ENCODE measurements at places on chromosomes 16 and 17. TPM values are rescaled to one million over a fixed set of nuclear protein-coding genes. Genes with fewer than 3 reads are reported as not detected.

DNA sequence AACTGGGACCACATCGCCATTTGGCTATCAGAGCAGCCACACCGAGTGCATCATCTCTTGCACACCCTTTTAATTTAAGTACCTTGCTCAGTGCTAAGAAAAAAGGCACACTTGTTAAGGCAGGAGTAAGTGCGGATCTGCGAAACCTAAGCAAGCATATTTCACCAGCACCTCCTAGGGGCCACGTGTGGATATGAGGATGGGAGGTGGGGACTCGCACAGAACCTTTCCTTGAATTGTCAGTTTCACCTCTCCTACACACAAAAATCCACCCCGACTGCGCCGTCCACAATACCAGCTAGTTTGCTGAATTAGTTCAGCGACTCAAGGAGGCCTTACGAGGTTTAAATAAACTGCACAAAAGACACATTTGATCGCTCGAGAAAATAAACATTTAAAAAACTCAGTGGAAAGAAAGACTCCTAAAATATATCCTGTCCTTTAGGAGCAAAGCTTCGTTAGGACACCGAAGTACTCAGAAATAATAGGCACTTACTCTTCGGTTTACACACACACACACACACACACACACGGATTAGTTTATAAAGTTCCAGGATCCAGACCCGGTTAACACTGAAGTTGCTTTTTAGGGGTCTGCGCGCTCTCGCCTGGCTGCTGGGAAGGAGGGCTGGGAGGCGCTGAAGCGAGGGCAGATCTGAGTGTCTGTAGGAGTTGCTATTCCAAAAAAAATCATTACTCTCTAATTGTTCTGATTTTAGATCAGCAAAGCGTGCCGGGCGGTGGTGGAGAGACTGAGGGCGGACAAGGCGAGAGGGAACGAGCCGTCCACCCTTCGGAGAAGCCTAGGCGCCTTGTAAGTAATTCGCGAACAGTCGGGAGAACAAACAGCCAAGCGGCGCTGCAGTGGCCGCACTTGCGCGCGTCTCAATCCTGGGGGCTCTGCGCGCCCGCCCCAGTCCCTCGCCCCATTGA lies 1.0 kb upstream of the KCNJ2 start:
- peak; percentile 58 for DNase-seq

DNA sequence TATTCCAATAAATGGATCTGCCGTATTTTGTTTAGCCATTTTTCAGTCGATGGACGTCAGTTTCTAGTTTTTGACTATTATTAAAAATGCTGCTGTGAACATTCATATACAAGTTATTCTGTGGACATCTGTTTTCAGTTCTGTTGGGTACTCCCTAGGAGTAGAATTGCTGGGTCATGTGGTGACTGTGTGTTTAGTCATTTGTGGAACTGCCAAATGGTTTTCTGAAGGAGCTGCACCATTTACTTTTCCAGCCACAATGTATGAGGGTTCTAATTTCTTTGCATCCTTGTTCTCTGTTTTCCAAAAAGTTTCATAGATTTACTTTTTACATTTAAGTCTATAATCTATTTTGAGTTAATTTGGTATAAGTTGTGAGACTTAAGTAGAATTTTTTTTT lies 29.5 kb downstream of the CYLD start:
- DNase-seq = no peak

- DNase-seq = no peak
These were observed 33.0 kb downstream of the PITPNM3 start for GRCh38 chr17:6523330-6523729.

DNA sequence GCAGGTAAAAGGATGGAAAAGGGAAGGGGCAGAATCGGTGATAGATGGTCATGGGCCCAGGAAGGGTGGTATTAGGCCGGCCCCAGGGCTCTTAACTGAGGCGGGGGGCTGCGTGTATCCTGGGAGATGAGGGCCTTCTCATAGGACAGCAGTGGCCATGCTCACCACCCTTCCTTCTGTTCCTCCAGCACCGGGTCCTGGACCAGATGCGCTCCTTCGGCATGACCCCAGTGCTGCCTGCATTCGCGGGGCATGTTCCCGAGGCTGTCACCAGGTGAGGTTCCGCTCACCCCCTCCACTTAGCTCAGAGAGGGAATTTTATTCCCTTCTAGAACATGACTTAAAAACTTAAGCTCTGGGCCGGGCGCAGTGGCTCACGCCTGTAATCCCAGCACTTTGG lies 2.4 kb downstream of the NAGLU start:
- DNase-seq = no peak

DNA sequence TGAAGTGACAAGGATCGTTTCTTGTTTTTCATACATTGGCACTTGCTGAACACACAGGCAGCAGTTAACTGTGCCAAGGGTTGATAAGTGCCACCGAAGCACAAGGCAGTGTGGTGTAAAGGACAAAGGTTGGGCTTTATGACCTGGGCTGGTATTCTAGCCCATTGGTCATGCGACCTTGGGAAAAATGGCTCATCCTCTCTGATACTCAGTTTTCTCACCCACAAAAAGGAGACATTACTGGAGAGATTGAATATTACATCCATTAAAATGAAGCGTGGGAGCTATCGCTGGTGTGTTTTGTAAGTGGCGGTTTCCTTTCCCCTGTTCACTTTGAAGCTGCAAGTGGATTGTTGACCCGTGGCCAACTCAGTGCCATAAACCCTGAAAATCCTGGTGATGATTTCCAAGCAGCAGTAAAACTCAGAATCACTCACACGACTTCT lies 216.9 kb downstream of the HAPSTR1 start:
- no peak for DNase-seq

DNA sequence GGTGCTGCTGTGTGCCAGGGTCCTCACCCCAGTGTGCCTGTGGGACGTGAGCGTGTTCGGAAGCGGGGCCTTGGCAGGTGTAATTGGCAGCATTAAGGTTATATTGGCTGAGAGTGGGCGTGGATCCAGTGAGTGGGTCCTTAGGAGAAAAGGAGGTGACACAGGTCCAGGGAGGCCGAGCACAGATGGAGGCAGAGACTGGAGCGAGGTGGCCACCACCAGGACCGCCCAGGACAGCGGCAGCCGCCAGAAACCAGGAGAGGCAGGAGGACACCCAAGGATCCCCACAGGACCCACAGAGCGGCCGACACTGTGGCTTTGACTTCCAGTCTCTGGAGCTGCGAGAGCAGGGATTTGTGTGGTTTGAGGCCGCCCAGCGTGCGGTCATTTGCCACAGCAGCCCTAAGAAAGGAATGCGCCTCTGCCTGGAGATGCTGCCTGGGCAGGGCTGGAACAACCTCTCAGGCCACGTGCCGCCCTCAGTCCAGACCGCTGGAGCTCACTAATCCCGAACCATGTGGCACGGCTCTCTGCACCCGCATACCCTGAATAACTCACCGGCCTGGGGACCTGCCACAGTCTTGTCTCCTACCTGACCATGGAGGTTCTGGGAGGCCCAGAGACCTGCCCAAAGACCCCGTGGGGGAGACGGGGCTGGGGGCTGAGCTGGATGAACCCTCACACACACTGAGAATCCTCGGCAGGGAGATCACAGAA lies 45.4 kb downstream of the SOX8 start:
- no peak for DNase-seq

- no peak for DNase-seq
These were observed 4.6 kb upstream of the ATP2A1 start for GRCh38 chr16:28873543-28874201.

DNA sequence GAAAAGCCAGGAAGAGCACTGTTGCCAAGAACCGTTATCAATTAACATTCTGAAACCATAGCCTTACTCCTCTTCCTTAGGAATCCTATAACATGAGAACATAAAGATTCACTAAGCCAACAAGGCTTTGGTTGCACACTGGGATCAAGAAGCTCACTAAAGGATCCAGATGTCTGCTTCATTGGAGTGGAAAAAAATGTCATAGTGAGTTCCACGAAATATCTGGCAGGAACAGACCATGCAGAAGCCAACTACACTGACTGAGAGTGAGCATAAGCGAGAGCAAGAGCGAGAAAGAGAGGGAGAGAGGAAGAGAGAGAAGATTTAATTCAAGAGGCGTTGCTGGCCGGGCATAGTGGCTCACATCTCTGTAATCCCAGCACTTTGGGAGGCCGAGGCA lies 13.4 kb upstream of the MEIOC start:
- no peak for DNase-seq

- DNase-seq = no peak
These were observed 200.2 kb downstream of the CCDC182 start for GRCh38 chr17:57544834-57545463.

RAPGEFL1 gene
- 6.4 TPM for total RNA-seq

PKD1 gene
- 78.8 TPM for total RNA-seq

MAP3K14 gene
- 19.8 TPM for total RNA-seq

HEATR9 gene
- not detected for total RNA-seq
